ENCODE measurements at places on chromosomes 2 and 18. TPM values are rescaled to one million over a fixed set of nuclear protein-coding genes. Genes with fewer than 3 reads are reported as not detected.

MERTK gene
- total RNA-seq: 0.37 TPM

TAF1B gene
- 46.6 TPM for total RNA-seq

SMAD7 gene
- 33.1 TPM for total RNA-seq

SMCHD1 gene
- 104 TPM for total RNA-seq

FAM228A gene
- under 0.01 TPM for total RNA-seq

FSHR gene
- total RNA-seq: not detected

ITPRIPL1 gene
- 5.1 TPM for total RNA-seq

GALNT3 gene
- 0.87 TPM for total RNA-seq

KCMF1 gene
- total RNA-seq: 87.5 TPM

OSGEPL1 gene
- total RNA-seq: 18.6 TPM

COL5A2 gene
- total RNA-seq: 440 TPM

HMSD gene
- 0.25 TPM for total RNA-seq

TNFAIP6 gene
- 67.4 TPM for total RNA-seq

WDR75 gene
- total RNA-seq: 49.6 TPM

NEU2 gene
- not detected for total RNA-seq

CCDC141 gene
- total RNA-seq: not detected

SOX11 gene
- 0.66 TPM for total RNA-seq

SCYGR6 gene
- total RNA-seq: not detected

LCT gene
- total RNA-seq: under 0.01 TPM

SERPINB2 gene
- total RNA-seq: 2.4 TPM

CYP27A1 gene
- 25.1 TPM for total RNA-seq
